Stimulated activated CD8-positive, alpha-beta memory T cell treated with anti-CD3 and anti-CD28 coated beads, Interleukin-4, amount 100 ng/mL, for 4 hours (primary cell): ENCODE measurements at places on chromosomes 5 and 9.

- no peak for DNase-seq
Observed at GRCh38 chr5:127856292-127856691, 153.1 kb downstream of the CCDC192 start.

DNA sequence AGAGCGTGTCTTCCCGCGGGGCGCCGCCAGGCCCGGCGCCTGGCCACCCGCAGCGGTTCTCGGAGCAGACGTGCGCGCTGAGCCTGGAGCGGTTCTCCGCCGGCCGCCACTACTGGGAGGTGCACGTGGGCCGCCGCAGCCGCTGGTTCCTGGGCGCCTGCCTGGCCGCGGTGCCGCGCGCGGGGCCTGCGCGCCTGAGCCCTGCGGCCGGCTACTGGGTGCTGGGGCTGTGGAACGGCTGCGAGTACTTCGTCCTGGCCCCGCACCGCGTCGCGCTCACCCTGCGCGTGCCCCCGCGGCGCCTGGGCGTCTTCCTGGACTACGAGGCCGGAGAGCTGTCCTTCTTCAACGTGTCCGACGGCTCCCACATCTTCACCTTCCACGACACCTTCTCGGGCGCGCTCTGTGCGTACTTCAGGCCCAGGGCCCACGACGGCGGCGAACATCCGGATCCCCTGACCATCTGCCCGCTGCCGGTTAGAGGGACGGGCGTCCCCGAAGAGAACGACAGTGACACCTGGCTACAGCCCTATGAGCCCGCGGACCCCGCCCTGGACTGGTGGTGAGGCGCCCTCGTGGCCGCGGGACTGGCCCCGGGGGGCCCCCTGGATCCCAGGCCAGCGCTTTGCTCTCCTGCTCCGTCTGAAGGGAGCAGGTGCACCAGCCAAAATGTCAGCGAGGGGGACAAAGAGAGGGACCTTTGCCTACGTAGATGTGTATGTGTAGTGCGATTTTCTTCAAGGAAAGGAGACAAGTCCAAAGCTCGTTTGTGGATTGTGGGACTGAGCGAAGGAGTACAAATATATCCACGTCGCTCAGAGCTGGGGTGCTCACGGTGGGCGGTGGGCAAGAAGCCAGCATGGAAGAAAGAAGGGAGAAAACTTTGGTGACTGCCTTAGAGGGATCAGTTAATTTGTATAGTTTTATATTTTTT lies 19.5 kb downstream of the BTNL9 start:
- DNase-seq, result no peak

- no peak for DNase-seq
Observed at GRCh38 chr9:16608906-16609305, 261.6 kb downstream of the BNC2 start.

DNA sequence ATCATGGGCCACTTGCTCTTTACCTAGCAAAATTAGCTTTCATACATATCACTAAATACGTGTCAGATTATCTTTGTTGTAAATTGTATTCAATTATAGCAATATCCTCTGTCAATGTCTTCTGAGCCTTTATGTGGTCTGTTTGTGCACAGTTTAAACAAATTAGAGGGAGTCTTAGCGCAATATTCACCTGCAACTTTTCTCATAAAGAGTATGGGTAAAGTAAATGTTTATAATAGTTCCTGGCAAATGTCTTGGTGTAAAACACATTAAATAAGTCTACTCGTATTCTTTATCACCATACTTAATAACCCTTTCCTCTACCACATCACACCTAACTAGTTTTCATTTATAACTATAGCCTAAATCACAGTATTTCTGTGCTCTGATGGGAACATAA lies 169.0 kb downstream of the PCSK1 start:
- no peak for DNase-seq

GRCh38 chr5:1555011-1555807 lies 31.4 kb upstream of the LPCAT1 start:
- DNase-seq, result no peak

- DNase-seq, result no peak
Observed at GRCh38 chr9:61670616-61671015, 480.8 kb downstream of the SPATA31A7 start.

GRCh38 chr9:36191290-36191645 lies 547 bp downstream of the CLTA start:
- peak; percentile 15 for DNase-seq

DNA sequence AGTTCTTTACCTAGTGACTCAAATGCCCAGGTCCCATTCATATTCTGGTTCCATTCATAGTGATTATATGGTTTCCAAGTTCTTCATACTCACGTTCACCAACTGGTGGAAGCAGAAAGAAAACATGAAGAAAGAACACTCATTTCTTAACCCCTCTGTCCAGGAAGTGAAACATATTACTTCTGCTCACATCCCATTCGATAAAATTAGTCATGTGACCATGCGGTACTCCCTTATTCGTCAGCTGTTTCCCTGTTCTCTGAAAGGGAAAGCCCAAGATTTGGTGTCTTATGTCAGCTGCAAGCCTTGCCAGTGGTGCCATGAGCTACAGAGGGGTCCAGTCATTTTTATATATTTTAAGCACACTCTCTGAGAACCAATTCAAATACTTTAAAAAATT lies 387.0 kb upstream of the DMAC1 start:
- no peak for DNase-seq

DNA sequence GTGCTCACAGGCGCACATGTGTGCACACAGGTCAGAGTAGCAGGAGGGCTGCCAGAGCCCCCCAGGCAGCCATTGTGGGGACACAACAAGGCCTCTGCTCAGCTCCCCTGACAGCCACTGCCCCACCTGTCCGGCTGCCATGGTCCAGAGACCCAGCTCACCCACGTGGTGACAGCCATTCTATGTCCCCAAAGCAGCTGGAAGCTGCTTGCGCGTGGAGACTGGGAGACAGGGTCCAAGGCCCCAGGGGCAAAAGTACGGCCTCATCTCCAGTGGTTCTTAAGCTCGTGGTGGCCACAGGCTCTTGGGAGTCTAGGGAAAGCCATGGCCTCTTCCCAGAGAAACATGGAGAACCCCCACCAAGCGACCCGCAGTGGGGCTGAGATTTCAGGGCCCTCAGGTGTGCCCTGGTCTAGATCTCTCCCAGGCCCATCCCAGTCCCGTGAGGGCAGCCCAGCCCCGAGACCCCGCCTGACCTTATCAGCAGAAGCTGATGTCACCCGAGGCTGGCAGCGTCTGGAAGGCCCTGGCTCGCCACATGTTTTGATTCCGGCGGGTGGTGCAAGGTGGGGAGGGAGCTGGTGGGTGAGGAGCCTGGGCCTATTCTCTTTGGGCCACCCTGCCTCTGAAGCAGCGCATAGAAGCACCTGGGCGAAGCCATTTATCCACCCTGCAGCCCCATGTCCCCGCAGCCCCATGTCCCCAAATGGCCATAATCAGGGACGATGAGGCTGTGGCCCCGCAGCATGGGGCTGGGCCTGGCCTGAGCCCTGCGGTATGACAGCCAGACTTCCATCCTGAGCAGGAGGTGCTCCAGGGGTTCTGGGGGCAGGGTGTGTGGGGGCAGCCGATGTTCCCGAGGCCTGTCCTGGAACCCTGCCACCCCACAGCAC lies 31.7 kb downstream of the GLT6D1 start:
- DNase-seq, result no peak

GRCh38 chr9:20622330-20623020 lies at the start of gene MLLT3:
Gene MLLT3 (minus strand): TSS chr9:20622499.
- DNase-seq, result peak; percentile 92

GRCh38 chr5:95262933-95263660 lies 21.8 kb downstream of the MCTP1 start:
- no peak for DNase-seq
